Midbrain (tissue), 1 donor: ENCODE measurements at places on chromosomes 6 and 20.

DNA sequence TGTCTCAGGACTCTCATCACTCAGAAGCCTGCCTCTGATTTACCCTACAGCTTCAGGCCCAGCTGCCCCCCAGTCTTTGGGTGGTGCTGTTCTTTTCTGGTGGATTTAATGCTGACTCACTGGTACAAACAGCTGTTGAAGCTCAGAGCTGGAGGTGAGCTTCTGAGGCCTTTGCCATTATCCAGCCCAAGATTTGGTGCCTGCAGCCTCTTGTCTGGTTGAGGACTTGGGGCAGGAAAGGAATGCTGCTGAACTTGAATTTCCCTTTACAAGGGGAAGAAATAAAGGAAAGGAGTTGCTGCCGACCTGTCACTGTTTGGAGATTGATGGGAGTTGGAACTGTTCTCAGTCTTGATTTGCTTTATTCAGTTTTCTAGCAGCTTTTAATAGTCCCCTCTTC is 19.8 kb downstream of the ABCF1 start:
- DNase-seq = no peak

GRCh38 chr6:166927240-166927934 is 29.0 kb downstream of the RNASET2 start:
- no peak for DNase-seq

DNA sequence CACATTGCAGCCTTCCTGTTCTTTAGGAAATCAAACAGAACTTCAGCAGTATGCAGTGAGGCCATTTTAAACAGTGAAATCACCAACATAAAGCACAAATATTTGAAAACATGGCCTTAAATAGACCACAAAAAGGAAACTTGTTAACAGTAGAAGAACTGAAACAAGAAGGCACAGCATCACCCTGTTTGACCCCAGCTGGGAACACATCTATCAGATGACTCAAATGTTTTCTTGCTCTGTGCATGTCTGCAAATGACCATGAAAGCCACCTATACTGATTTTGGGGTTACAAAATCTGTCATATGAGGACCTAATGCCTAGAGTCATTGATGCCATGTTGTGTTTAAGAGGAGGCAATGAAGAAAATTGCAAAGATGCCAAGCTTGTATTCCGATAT is 123.8 kb upstream of the ADGRF1 start:
- no peak for DNase-seq

GRCh38 chr6:35079311-35080000 is 61.7 kb downstream of the TCP11 start:
- DNase-seq = no peak

DNA sequence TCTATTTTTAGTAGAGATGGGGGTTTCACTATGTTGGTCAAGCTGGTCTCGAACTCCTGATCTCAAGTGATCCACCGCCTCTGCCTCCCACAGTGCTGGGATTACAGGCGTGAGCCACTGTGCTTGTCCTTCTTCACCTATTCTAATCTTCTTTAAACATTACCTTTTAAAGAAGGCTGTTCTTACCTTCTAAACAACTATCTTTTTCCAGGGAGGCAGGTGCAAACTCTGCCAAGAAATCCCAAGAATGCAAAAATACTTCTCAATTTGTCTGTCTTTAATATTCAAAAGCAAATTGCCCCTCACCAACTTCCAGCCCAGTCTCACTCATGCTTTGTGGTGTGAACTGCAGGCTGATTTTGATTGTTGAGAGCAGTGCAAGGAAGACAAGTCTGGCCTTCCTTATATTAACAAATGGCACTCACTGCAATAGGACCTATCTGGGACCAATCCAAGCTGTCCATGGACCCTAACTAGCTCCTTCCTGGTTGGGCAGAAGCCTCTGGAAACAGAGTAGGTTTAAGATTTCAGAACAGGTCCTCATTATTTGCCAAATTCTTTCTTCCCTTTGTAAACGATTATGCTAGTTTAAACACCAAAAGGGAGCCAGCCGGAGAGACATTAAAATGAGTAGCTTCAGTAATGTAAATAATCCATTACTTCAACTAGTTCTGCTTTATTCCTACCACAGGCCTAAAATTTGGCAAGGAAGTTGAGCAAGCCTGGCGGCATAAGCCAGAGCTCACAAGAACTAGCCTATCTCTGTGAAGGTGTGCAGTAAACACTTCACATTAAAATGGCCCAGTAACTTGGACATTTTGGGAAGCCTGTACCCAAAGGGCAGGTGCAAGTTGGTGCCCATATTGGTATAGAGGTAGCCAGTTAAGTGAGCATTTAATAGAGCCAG is 1.6 kb downstream of the SCAND1 start:
- no peak for DNase-seq

GRCh38 chr6:24988562-24988961 is 52.8 kb upstream of the RIPOR2 start:
- no peak for DNase-seq

- no peak for DNase-seq
Observed at GRCh38 chr6:51963980-51964379, 123.4 kb downstream of the PKHD1 start.

- DNase-seq = no peak
Observed at GRCh38 chr6:22598339-22598738, 29.0 kb downstream of the HDGFL1 start.
